8988T (cell line): ENCODE measurements at places on chromosomes 16 and 17.

- no peak for DNase-seq
These were observed 274.2 kb upstream of the SOX9 start for GRCh38 chr17:71846561-71847110.

DNA sequence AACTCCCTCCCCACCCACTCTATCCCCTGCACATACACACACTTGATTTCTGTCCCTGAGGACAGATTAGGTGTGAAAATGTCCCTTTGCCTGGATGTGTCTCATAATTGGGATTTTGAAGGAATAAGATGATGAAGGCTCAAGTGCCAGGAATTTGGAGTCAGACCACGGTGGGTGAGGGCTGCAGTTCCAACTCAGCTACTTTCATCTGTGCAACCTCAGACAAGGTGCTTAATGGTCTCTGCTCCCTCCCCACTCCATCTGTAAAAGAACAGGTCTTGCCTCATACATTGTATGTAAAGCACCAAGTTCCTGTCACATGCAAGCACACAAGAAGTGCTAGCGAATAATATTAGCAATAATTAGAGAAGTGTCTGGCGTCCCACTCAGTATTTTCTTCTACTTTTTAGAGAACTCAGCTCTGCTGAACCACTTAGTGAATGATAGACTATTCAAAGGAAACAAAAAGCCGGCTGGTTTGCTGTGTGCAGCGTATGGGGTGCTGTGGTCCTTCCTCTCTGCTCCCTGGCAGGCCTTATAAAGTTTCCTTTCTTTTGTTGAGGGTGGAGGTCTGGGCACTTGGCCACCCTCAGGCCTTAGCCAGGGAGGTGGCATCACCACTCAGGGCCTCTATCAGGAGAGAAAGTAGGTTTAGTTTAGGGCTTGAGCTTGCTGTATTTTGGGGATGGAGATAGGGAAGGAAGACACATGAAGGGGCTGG lies 6.4 kb downstream of the TBX4 start:
- DNase-seq = no peak

- no peak for DNase-seq
These were observed 121.3 kb upstream of the CACNG5 start for GRCh38 chr17:66713533-66714042.

DNA sequence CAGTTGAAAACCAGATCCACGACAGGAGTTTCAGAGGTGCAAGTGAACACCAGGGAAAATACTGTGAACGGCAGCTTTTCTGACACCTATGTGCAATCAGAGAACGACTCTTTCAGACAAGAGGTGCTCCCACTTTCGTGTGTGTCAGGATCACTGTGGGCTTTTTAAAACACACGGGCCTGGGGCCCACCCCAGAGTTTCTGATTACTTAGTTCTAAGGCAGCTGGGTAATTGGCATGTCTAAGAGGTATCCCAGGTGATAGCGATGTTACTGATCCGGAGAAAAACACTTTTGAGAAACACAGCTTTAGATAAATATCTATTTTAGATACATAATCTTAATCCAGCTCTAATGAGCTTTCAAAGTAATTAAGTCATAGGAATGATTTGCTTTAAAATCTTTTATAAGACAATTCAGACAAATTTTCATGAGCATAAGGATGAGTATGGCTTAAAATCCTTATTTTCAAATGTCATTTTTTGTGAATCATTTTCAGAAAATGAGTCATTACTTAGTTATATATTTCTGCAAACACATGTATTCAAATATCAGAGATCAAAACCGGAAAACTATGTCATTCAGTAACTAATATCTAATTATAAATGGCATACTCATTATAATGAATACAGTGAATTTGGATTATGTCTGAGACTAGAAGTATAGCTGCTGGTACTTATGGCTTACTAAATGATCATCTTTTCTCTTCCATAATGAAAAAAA lies 217.9 kb upstream of the PSMD7 start:
- DNase-seq = no peak

GRCh38 chr17:75012346-75013091 lies at the start of gene MRPL58:
TSS of gene MRPL58 (plus strand) at chr17:75012670. CDS start at chr17:75012687, 17 bp downstream.
- DNase-seq = peak; percentile 67

DNA sequence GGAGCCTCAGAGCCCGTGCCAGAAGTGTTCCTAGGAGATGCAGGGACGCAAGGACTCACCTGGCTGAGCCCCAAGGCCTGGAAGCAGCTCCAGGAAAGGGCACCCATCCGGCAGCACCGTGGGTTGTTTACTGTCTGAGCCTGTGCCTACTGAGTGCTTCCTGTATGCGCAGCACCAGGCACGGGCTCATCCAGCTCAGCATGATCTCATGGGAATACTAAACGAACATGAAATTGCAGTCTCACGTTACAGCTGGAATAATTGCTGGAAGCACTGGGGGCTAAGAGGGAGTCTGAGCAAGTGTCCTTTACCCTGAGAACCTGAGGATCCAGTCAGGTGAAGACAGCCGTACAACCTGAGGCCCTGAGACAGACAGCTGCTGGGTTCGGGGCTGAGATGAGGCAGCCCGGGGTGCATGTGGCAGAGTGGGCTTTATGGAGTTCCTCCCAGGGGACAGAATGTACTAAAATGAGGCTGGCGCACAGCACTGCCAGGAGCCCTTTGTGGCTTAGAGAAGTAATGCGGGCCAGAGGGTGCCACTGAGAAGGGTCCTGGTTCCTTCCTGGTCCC lies 5.4 kb downstream of the CTRL start:
- DNase-seq = no peak
